ENCODE measurements at places on chromosomes 5 and 9. TPM values are rescaled to one million over a fixed set of nuclear protein-coding genes. Genes with fewer than 3 reads are reported as not detected.

Gene CDKN2B-AS1
- not detected for total RNA-seq

Gene SPEF2
- total RNA-seq = 1.8 TPM

Gene C5orf63
- total RNA-seq = 3.7 TPM

Gene MARCOL
- total RNA-seq = not detected

Gene DOLK
- 40.6 TPM for total RNA-seq

Gene CNTNAP3
- total RNA-seq = 8.0 TPM

Gene FRRS1L
- 0.27 TPM for total RNA-seq

Gene BARHL1
- total RNA-seq = 0.03 TPM

Gene SEMA4D
- total RNA-seq = 4.3 TPM

Gene BAAT
- 0.31 TPM for total RNA-seq

Gene CDK7
- 54.3 TPM for total RNA-seq

Gene CCDC180
- 0.58 TPM for total RNA-seq

Gene KIF12
- 1.8 TPM for total RNA-seq

Gene NUTM2G
- not detected for total RNA-seq

Gene SPINK4
- total RNA-seq = not detected

Gene SPDL1
- total RNA-seq = 47.2 TPM

Gene ZDHHC12
- total RNA-seq = 95.6 TPM

Gene SOX30
- not detected for total RNA-seq

Gene MVB12B
- total RNA-seq = 5.7 TPM

Gene BASP1
- total RNA-seq = 209 TPM

Gene MARVELD2
- total RNA-seq = 2.5 TPM

Gene ADAMTS19
- total RNA-seq = not detected

Gene LRRTM2
- not detected for total RNA-seq

Gene KIF27
- 1.1 TPM for total RNA-seq

Gene AGXT2
- not detected for total RNA-seq

Gene CA9
- 6.0 TPM for total RNA-seq

Gene MYMK
- total RNA-seq = not detected

Gene PHF24
- total RNA-seq = 0.09 TPM

Gene TIFAB
- not detected for total RNA-seq

Gene SPATA31A3
- not detected for total RNA-seq

Gene MGAT1
- total RNA-seq = 86.7 TPM

Gene ZFP2
- total RNA-seq = not detected

Gene AKNA
- total RNA-seq = 7.0 TPM

Gene CDC20B
- total RNA-seq = 0.07 TPM
